ENCODE measurements at places on chromosomes 6 and 20.
A peak's percentile ranks its signal among the peaks of the same experiment; 100 is the strongest.

- no peak for DNase-seq
These were observed 73.1 kb downstream of the OR2B2 start for GRCh38 chr6:27838945-27839625.

GRCh38 chr6:139029470-139030227 lies 1.1 kb downstream of the ABRACL start:
- peak; percentile 37 for DNase-seq

DNA sequence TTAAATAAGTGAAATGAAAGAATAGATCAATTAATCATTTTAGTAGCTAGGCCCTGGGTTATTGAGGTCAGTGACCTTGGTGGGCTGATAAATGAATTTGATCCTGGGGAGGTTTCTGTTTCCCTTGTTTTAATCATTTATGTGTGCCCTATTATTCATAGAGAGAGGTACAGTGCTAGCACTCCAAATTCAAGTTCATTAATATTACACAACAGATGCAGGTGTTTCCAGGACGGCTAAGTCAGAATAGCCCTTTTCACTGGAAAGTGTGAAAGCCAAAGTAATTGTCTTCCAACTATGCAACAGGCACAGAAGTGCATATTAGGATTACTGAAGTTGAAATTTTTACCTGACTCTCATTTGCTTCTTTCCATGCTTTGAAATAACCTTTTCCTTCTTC lies 61.7 kb upstream of the SGK1 start:
- no peak for DNase-seq

DNA sequence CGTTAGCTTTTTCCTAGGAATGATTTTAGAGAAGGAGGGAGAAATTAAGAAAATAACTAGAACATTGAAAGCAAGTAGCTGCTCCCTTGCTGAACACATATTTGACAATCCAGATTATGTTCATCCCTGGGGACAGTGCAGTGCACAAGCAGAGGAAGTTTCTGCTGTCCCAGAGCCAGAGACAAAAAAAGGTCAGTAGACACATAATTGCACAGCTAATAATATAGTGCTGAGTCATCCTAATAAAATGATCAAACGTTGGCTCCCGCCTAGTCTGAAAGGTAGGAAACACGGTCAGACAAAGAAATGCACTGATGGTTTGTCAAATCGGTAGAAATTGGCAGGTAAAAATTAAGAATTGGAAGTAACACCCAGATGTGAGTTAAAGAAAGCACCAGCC lies 21.7 kb upstream of the SSTR4 start:
- DNase-seq: no peak

DNA sequence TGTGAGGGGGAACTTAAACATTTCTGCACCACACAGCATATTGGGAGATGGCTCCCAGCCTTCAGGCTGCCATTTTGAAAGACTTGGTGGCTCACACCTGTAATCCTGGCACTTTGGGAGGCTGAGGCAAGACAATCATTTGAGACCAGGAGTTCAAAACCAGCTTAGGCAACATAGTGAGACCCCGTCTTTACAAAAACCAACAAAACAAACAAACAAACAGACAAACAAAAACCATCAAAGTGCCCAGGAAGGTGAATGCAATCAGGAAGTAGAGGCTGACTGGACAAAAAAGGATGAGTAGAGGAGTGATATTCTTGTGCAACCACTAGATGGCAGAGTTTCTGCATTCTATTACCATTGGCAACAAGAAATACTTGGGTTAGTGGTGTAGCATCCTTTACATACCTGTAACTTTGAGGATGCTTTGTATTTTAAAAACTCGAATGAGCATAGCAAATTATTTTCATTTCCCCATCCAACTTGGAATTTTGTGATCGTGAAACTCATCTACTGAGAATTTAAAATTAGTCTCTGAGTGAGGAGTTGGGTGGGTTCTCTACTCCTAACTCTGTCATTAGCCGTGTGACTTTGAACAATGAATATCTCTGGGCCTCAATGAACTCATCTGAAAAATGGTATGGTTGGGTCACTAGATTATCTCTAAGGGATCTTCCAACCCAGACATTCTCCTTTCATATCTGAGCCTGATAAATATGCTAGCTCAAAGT lies 84.4 kb downstream of the CRYBG1 start:
- peak; percentile 76 for DNase-seq

DNA sequence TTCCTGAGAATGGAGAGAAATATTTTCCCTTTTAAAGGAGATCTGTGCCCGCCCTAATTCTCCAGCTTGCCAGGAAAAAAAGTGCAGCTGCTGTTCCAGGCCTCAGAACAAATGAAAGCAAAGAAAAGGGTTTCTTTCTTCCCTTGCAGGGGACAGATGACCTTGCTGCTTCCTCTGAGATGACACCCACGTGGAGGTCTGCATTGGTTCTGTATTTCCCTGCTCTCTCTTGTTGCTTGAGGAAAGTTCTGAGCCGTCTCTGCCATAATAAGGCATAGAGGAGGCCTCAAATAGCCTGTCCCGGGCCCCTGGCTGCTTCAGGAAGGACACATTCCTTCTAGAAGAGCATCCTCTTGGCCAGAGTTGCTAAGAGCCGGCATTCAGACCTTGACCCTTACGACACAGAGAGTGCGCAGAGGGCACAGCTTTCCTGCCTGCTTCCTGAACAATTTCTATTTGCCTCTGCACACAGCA lies 501.8 kb upstream of the SULF2 start:
- no peak for DNase-seq

- DNase-seq: no peak
These were observed 670.7 kb downstream of the UTRN start for GRCh38 chr6:144955859-144956258.

DNA sequence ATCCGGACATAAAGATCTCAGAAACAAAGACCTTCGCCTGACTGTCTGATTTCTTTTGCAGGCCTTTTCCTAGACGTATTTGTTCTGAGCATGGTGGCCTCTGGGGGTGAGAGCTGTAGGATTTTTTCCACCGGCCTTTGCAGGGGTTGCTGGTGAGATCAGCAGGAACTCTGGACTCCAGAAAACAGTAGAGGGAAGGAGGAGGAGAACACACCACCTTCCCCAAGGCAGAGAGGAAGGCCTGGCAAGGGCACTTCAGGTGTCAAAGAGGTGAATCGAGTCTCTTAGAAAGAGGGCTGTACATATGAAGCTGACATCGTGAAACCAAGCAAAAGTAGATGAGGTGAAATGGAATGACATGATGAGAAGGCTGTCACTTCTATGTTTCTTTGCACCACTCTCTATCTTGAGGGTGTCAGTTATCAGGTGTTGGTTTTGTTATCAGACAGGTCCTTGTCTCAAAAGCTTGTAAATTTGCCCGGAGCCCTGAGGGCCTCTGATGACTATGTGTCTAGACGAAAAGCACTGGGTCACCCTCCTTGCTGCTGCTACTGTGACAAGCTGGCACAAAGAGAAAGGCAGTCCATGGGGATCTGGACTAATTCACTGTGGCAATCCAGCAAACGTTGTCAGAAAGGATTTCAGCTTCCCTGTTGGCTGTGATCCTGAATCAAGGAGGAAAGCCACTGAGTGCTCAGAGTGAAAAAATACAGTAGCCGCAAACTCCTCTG lies 91.3 kb upstream of the MAP3K7 start:
- DNase-seq: no peak

All from naive thymus-derived CD8-positive, alpha-beta T cell (primary cell).